ENCODE measurements at places on chromosomes 11 and 22. TPM values are rescaled to one million over a fixed set of nuclear protein-coding genes. Genes with fewer than 3 reads are reported as not detected.

DNA sequence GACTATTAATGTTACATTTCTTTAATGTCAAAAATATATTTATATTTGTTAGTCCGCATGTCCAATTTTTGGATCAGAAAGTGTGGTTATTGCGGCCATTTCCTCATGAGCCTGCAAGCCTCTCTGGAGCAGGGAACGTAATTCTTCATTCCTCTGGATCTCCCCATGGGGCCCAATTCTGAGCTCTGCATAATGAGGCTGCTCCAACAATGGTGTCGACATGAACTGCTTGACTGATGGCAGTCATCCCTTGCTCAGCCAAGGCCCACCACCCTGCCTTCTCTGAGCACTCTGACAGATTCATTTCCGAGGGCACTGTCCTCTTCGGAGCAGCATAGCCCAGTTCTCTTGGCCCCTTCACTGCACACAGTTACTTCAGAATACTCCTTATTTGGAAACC, 3.1 kb upstream of the HEPACAM start:
- DNase-seq: no peak

GRCh38 chr11:9461760-9462134, 935 bp downstream of the ZNF143 start:
- no peak for DNase-seq

DNA sequence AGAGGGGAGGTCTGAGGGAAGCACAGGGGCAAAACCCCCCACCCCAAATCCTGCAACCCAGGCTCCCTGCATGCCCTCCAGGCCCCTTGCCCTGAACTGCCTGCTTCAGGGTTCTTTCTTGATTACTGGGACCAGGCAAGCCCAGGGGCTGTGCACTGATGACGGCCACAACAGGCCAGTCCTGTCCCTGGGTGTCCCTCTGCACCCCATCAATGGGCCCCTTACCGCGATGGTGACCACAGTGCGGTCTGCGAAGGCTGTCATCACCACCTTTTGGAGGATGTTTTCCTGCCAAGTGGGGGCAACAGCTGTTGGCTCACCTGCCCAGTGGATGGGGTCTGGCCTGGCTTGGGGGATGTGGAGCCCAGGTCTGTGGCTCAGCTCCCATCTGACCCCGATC, 5.0 kb upstream of the KCNJ11 start:
- no peak for DNase-seq

- no peak for DNase-seq
Observed at GRCh38 chr11:57974848-57975601, 48.7 kb upstream of the OR9Q1 start.

The KDELR3 gene
- 5.7 TPM for total RNA-seq

DNA sequence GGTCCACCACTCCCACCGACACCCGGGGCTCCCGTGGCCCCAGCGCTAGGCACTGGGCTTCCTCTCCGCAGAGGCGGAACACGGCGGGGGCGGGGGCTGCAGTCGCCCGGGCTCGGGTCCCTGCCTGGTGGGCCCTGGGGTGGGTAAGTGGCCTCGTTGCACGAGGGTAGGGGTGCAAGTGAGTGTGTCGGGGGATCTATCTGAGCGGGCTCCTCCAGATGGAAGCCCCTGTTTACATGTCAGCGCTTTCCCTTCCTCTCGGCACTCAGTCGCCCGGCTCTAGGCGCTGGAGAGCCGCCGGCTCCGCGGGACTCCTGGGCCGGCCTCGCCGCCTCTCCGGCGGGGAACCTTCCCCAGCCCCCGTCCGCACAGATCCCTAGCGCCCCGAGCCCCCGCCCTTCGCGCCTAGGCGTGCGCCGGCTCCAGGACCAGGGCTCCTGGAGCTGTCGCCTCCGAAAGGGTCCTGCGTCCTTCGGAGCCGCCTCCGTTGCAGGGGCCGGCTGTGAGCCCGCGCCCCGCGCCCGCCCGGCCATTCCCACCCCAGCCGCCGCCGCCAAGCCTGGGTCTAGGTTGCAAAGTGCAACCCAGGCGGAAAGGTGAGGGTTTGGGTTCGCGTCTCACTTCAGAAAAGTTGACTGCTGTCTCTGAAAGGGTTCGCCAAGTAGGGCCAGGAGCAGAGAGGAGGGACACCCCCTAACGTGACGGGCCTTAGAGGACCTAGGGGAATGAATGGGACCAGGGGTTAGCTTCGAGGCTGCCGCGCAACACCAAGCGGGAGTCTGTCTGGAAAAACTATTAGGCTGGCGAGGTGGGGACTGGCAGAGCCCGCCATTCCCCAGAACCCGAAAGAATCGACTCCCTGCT, 978 bp downstream of the FLI1 start:
- DNase-seq: peak; percentile 59

DNA sequence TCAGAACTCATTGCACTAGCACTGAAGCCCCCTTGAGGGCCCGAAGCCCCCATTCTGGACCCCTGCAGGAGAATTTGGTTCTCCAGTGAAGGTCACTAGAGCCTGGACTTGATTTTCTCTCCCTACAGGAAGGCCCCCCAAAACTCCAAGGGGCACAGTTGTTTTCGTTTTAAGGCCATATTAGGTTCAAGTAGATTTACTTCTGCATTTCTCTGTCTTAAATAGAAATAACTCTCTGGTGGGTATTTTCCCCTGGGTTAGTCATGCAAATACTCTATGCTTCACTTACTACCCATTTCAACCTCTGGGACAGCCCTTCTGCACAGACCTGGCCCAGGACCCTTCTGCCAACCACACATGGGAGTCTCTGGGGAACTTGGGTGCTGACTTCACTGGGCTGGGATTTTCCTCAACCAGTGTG, 41.6 kb downstream of the WEE1 start:
- no peak for DNase-seq

The OR52E8 gene
- not detected for total RNA-seq

GRCh38 chr11:76493626-76494539, 49.1 kb downstream of the EMSY start:
- DNase-seq: no peak

The SERPING1 gene
- 50.2 TPM for total RNA-seq

GRCh38 chr11:133230431-133230830, 301.9 kb downstream of the OPCML start:
- no peak for DNase-seq

GRCh38 chr11:119347940-119348605, 1.6 kb upstream of the MFRP start:
- DNase-seq: no peak

DNA sequence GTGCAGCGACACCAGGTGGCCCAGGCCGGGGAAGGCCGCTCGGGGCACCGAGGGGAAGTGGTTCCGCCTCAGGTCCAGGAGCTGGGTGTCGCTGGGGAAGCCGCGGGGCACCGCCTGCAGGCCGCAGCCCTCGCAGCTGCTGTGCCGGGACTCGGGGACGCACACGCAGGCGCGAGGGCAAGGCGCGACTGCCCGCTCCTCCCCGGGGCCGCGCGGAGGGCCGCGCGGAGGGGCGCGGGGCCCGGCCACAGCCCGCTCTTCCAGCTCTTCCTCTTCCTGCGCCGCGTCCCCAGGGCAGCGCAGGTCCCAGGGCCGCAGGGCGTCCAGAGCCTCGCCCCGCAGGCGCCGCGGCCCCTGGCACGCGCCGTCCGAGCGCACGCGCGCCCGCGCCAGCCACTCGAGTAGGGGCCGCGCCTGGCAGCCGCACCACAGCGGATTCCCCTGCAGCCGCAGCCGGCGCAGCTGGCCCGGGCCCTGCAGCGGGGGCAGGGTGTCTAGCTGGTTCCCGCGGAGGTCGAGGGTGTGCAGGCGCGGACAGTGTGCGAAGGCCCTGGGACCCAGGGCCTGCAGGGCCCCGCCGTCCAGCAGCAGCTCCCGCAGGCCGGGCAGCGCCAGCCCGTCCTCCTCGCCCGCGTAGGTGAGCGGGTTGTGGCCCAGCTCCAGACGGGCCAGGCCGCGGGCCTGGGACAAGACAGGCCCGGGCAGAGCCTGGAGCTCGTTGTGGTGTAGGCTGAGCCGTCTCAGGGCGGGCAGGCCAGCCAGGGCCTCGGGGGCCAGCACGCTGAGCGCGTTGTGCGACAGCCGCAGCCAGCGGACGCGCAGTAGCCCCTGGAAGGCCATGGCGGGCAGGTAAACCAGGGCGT, 2.8 kb downstream of the CHADL start:
- peak; percentile 93 for DNase-seq

DNA sequence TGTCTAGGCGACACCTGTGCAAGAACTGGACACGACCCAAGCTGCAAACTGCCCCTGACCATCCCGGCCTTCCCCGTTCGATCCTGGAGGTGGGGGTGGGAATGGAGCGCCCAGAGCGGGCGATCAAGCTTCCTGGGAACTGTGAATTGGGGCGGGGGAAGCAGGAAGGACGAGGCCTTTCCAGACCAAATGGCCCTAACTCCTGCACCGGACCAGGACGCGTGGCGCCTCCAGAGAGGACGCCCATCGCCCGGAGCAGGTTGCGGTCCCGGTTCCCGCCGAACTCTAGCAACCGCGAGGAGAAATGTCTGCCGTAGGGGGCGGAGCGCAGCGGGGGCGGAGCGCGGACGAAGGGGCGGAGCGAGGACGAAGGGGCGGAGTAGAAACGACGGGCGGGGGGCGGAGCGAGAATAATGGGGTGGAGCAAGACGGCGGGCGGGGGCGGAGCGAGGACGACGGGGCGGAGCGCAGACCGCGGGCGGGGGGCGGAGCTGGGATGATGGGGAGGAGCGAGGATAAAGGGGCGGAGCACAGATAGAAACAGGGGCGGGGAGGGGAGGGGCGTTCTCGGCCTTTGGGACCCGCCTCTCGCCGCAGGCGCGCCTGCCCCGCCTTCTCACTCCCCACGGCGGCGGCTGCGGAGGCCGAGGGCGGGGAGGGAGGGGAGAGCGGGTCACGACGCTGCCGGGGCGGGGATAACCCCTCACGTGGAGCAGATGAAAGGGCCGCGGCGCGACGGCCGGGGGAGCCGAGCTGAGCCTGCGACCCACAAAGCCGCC, at the start of gene ZNRF3:
Gene ZNRF3 (plus strand): TSS at position 695 of the 779 bp plus-strand sequence. CDS start 195 bp downstream, outside the sequence.
- peak; percentile 88 for DNase-seq

- no peak for DNase-seq
Observed at GRCh38 chr11:60080535-60080934, 7.9 kb upstream of the MS4A2 start.

The HYLS1 gene
- 8.0 TPM for total RNA-seq

GRCh38 chr11:131592152-131592551, 221.7 kb downstream of the NTM start:
- DNase-seq: no peak

DNA sequence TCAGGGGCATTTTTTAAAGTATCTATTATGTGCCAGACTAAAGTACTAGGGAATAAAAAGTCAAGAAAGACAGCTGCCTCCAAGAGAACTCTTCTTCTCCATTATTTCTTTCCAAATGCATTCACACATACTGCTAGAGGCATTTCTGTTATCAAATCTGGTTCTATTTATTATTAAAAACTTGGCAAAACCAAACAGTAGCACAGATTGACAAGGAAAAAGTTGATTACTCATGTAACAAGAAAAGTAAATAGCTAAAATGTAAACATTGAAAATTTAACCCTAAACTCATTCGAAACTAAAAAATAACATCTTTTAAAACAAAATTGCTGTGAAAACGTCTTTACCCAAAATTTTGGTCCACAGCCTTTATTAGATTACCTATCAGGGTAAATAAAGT, 132.9 kb upstream of the GUCY1A2 start:
- DNase-seq: no peak

The TMEM123 gene
- total RNA-seq: 114 TPM

The STK33 gene
- total RNA-seq: 13.3 TPM

GRCh38 chr22:39616781-39617180, 46.2 kb downstream of the CACNA1I start:
- DNase-seq: no peak

GRCh38 chr11:68357568-68357967, 45.2 kb downstream of the LRP5 start:
- DNase-seq: no peak

GRCh38 chr22:43424201-43424600, 12.4 kb downstream of the MPPED1 start:
- no peak for DNase-seq

DNA sequence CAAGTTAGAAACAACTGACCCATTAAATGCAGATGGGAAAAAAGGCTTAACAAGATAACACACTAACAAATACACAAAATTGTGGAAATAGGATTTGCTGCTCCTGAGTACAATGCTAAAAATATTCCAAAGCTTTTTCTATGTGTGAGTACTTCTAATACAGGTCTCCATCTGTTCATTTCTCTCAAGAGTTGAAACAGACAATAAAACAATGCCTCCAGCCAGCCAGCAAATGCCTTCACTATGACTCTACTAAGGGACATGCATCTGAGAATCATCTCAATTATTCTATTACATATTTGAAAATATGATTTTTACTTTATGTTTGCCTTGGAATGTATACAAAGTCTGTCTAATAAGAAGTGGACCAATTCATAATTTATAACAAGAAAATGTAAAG, 119.0 kb downstream of the CADM1 start:
- no peak for DNase-seq

GRCh38 chr22:27930331-27931060, 11.4 kb upstream of the PITPNB start:
- DNase-seq: no peak
